K562 (cell line): ENCODE measurements at places on chromosomes 4 and X. TPM values are rescaled to one million over a fixed set of nuclear protein-coding genes. Genes with fewer than 3 reads are reported as not detected.

Gene CDS1
- 0.34 and 0.42 TPM in 2 replicates for total RNA-seq

DNA sequence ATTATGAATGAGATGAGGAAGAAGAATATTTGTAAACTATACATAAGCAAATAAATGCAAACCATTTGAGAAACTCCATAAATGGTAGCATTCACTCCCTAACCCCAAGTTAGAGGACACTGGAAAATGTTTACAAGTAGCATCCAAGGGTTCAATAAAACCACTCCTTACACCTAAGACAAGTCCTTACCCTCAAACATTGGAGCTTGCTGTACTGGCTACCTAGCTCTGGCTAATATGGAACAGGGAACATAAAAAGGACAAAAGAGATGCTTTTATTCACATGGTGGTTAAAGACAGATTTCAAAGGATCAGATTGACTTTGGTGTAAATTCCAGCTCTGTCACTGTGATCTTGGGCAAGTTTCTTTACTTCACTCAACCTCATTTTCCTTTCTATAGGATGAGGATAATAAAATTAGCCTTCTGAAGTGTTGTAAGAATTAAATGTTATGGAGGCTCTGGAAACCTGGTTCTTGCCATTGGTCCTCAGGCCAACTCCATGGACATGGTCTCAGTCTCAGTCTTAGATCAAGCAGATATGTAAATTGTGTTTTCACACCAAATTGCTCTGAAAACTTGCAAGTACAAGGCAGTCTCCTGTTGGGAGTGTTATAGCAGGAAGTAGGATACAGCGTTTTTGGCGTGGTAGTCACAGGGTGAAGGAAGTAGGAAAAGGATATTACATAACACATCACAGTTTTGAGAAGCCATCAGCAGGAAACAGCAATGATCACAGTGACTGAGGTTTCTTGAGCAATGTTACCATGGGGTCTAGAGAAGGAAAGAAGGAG is 3.3 kb downstream of the CXCL1 start:
- no peak overlapping the region for H3K4me3 ChIP-seq
- no peak for DNase-seq
- peaks cover 9% of the 10 kb centered on the region; the same call in 2 of the 3 replicates for H3K4me1 ChIP-seq
- no peaks in the 10 kb centered on the region for H3K27me3 ChIP-seq
- no peaks in the 10 kb centered on the region for H3K36me3 ChIP-seq
- H3K27ac ChIP-seq = no peak overlapping the region

GRCh38 chrX:129609395-129609794 is 45.4 kb downstream of the APLN start:
- no peak overlapping the region for H3K4me3 ChIP-seq
- H3K27ac ChIP-seq = no peak overlapping the region
- H3K4me1 ChIP-seq = peaks cover 9% of the 10 kb centered on the region
- no peaks in the 10 kb centered on the region for H3K36me3 ChIP-seq
- DNase-seq = peak; percentile 17

- DNase-seq = peak; percentile 74
- H3K4me1 ChIP-seq = peaks cover 43% of the 10 kb centered on the region
- H3K4me3 ChIP-seq = no peak overlapping the region
- peaks cover 35% of the 10 kb centered on the region for H3K27me3 ChIP-seq
These were observed 36.1 kb upstream of the IQSEC2 start for GRCh38 chrX:53317365-53318069.

GRCh38 chr4:87853108-87853507 is 20.3 kb downstream of the MEPE start:
- DNase-seq = peak; percentile 13
- no peak overlapping the region for H3K4me3 ChIP-seq
- H3K4me1 ChIP-seq = peaks cover 7% of the 10 kb centered on the region; the same call in 1 of the 3 replicates
- H3K36me3 ChIP-seq = no peaks in the 10 kb centered on the region
- H3K27me3 ChIP-seq = 0 out of 3 replicates have a peak, but pooled peaks cover 3% of the 10 kb centered on the region

GRCh38 chrX:121009764-121010163 is 24.2 kb upstream of the CT47A1 start:
- H3K4me1 ChIP-seq = no peaks in the 10 kb centered on the region
- no peak for DNase-seq
- no peak overlapping the region for H3K27ac ChIP-seq
- no peak overlapping the region for H3K4me3 ChIP-seq
- no peaks in the 10 kb centered on the region for H3K27me3 ChIP-seq

DNA sequence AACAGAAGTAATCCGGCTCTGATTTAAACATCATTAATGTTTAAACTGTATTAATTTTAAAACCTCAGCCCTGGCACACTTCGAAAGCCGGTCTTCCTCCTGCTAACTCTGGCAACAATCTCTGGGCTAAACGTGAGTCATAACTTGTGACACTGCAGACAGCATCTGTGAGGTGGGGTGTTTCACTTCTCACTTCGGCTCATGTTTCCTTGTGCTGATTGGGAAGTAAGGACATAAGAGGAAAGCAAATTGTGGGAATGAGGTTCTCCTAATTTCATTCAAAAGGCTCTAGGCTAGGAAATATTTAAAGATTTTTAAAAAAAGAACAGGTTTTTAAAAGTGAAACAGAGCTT is 139.9 kb upstream of the USP9X start:
- H3K4me3 ChIP-seq = no peak overlapping the region
- H3K36me3 ChIP-seq = no peaks in the 10 kb centered on the region
- DNase-seq = peak; percentile 37
- H3K4me1 ChIP-seq = no peaks in the 10 kb centered on the region

- H3K27me3 ChIP-seq = no peaks in the 10 kb centered on the region
- no peak for DNase-seq
- H3K36me3 ChIP-seq = no peaks in the 10 kb centered on the region; the same call in 2 of the 3 replicates
- no peaks in the 10 kb centered on the region; the same call in 1 of the 2 replicates for H3K4me1 ChIP-seq
- no peak overlapping the region for H3K4me3 ChIP-seq
These were observed 16.1 kb upstream of the USO1 start for GRCh38 chr4:75708218-75708691.

Gene USP26
- total RNA-seq = 0.20 and 0.47 TPM in 2 replicates

DNA sequence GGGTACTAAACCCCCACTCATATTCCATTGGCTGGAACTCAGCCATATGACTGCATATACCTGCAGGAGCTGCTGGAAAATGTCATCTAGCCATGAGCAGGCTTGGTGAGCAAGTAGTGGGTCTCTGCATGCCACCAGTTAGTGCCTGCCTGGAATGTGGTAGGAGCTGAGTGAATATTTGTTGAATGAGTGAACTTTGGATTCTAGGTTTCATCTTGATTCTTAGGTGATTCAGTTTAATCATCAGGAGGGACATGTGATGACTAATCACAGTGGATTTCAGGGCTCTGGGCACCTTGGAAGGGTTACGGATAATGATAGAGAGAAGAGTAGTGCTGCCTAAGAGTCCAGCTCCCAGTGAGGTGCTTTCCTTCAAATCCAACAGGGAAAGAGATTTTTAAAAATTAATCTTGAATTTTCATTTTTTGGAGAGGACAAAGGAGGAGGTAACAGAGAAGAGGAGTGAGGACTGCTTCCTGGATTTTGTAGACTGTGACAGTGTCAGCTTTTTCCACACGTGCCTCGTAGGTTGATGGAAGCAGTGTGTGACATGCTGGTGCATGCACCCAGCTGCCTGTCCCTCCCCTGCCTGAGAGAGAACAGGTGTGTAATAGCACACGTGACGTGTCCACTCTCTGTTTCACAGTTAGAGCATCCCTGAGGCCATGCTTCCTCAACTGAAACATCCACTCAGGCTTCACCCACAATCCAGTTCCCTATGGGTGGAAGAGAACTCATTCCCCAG is 30.4 kb downstream of the NHS start:
- H3K4me1 ChIP-seq = no peaks in the 10 kb centered on the region
- no peak for DNase-seq
- H3K36me3 ChIP-seq = no peaks in the 10 kb centered on the region
- H3K4me3 ChIP-seq = no peak overlapping the region

Gene NAP1L5
- 5.2 and 5.4 TPM in 2 replicates for total RNA-seq

DNA sequence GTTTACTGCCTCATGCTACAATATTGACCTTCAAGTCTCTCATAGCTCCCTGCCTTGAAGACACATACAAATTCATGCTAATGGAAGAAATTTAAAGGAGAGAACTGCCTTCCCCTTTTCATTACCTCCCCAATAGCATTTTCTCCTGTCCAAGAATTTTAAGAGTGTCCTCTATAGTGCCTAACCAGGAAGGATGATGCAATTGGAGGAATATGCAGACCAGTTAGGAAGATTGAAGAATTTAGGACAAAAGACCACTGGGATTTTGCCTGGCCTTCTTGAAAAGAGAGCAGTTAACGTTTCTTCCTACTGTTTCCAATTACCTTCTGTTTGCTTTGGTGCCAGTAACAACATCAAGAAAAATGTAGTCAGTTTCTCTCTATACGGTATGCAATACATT is 443.9 kb downstream of the INPP4B start:
- no peaks in the 10 kb centered on the region for H3K4me1 ChIP-seq
- H3K27ac ChIP-seq = no peak overlapping the region
- no peaks in the 10 kb centered on the region for H3K36me3 ChIP-seq
- no peak overlapping the region for H3K4me3 ChIP-seq
- DNase-seq = no peak

DNA sequence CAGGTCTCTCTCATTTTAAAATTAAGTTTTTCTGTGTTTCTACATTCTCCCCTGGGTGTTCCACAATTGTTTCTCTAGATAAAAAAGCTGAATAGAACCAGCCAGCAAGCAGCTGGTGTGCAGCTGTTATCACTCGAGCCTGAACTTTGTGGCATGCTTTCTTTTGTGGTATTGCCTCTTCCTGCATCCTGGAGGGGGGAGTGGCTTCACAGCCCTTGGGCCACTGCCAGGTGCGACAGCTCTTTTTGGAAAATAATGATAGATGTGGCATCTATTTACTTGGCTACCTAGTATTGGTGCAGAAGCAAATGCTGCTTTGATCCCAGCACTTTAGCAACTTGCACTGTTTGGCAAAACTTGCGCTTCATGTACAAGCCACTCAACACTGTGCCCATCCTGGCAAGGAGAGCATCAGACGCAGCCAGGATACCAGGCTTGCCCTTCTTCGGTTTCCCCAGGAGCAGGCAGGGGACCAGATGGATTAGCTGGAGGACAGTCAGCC is 69.4 kb downstream of the HMGB2 start:
- H3K36me3 ChIP-seq = no peaks in the 10 kb centered on the region
- DNase-seq = peak; percentile 30
- peaks cover 5% of the 10 kb centered on the region; the same call in 1 of the 2 replicates for H3K4me1 ChIP-seq
- H3K27me3 ChIP-seq = no peaks in the 10 kb centered on the region
- H3K27ac ChIP-seq = peak overlapping the region; percentile 19; the same call in 1 of the 3 replicates

Gene UGT2B7
- 0.13 TPM in 1 of 2 replicates, not detected in the other for total RNA-seq

Gene CDKL2
- 0.16 TPM in 1 of 2 replicates, not detected in the other for total RNA-seq

- H3K27ac ChIP-seq = no peak overlapping the region
- H3K27me3 ChIP-seq = no peaks in the 10 kb centered on the region
- H3K4me3 ChIP-seq = no peak overlapping the region
- no peak for DNase-seq
These were observed 73.7 kb downstream of the SPCS3 start for GRCh38 chr4:176393306-176394013.

Gene ARAF
- 67.7 and 70.0 TPM in 2 replicates for total RNA-seq

GRCh38 chr4:109111031-109111430 is 191.4 kb downstream of the COL25A1 start:
- H3K36me3 ChIP-seq = no peaks in the 10 kb centered on the region
- H3K27me3 ChIP-seq = no peaks in the 10 kb centered on the region
- no peaks in the 10 kb centered on the region for H3K4me1 ChIP-seq
- H3K4me3 ChIP-seq = no peak overlapping the region

- H3K4me1 ChIP-seq = no peaks in the 10 kb centered on the region; the same call in 1 of the 2 replicates
- H3K27ac ChIP-seq = no peak overlapping the region
- H3K36me3 ChIP-seq = no peaks in the 10 kb centered on the region
- DNase-seq = no peak
- no peak overlapping the region for H3K4me3 ChIP-seq
These were observed 7.6 kb upstream of the XPNPEP2 start for GRCh38 chrX:129731228-129731627.

- no peak for DNase-seq
- H3K27ac ChIP-seq = no peak overlapping the region
- H3K4me3 ChIP-seq = no peak overlapping the region
- no peaks in the 10 kb centered on the region for H3K4me1 ChIP-seq
- H3K36me3 ChIP-seq = no peaks in the 10 kb centered on the region
- H3K27me3 ChIP-seq = no peaks in the 10 kb centered on the region
These were observed 198.9 kb downstream of the ANK2 start for GRCh38 chr4:113248320-113248719.

- H3K36me3 ChIP-seq = peaks cover 56% of the 10 kb centered on the region
- H3K27me3 ChIP-seq = no peaks in the 10 kb centered on the region; the same call in 1 of the 2 replicates
- no peak for DNase-seq
- no peaks in the 10 kb centered on the region for H3K4me1 ChIP-seq
- H3K4me3 ChIP-seq = no peak overlapping the region
- H3K27ac ChIP-seq = no peak overlapping the region
These were observed 38.4 kb downstream of the HTT start for GRCh38 chr4:3112609-3113469.

DNA sequence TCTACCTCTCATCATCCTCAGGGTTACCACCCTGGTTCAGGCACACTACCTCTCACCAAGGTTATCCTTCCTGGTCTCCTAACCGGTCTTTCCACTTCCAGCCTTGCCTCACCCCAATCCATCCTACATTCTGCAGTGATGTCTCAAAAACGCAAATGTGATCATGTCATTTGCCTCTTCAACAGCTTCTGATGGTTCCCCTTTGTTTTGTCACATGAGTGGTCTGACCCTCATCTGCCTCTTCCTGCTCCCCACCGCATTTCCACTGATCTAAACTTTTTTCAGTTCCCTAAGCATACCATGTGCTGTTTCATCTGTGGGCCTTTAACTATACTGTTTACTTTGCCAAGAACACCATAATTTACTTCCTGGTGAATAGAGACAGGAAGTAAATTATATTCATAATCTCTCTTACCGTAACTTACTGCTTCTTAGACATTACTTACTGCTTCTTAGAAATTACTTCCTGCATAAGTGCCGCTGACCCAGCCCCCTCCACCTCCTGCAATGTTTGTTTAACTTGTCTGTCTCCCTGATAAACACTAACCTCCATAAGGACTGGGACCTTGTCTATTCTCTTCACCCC is 27.1 kb upstream of the NSUN7 start:
- H3K36me3 ChIP-seq = no peaks in the 10 kb centered on the region
- no peaks in the 10 kb centered on the region for H3K4me1 ChIP-seq
- H3K27me3 ChIP-seq = 0 out of 2 replicates have a peak, but pooled peaks cover 5% of the 10 kb centered on the region
- no peak for DNase-seq
- no peak overlapping the region for H3K27ac ChIP-seq

- H3K4me1 ChIP-seq = no peaks in the 10 kb centered on the region
- DNase-seq = no peak
- H3K27me3 ChIP-seq = no peaks in the 10 kb centered on the region
These were observed 1.1 kb downstream of the ZNF141 start for GRCh38 chr4:338759-339097.

- no peaks in the 10 kb centered on the region for H3K27me3 ChIP-seq
- no peak overlapping the region for H3K27ac ChIP-seq
- DNase-seq = no peak
- H3K4me1 ChIP-seq = no peaks in the 10 kb centered on the region; the same call in 1 of the 2 replicates
- H3K4me3 ChIP-seq = no peak overlapping the region
These were observed 48.3 kb downstream of the TLR10 start for GRCh38 chr4:38734446-38734845.

- DNase-seq = no peak
- no peaks in the 10 kb centered on the region for H3K4me1 ChIP-seq
- no peak overlapping the region for H3K27ac ChIP-seq
- H3K4me3 ChIP-seq = no peak overlapping the region
- no peaks in the 10 kb centered on the region for H3K27me3 ChIP-seq
These were observed 217.1 kb upstream of the STS start for GRCh38 chrX:6930307-6930849.
